ENCODE measurements at places on chromosomes 6 and 20.
A peak's percentile ranks its signal among the peaks of the same experiment; 100 is the strongest.

DNA sequence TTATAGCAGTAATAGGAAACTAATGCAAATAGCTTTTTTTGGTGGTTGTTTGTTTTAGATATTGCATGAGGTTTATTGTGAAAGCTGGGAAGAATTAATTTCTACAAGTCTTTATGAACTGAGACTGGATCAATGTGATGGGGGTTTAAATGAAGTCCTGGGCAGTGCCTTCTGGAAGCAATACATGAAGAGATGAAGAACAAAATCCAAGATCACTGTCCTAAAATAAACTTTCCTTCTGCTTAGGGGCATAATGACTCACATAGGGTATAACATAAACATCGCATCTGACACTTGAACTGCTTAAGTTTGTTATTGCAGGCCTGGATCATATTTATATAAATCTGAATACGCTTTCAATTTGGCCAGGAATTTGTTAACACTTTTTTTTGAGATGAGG is 20.9 kb upstream of the SHLD1 start:
- DNase-seq, result no peak

GRCh38 chr20:57710841-57711240 is 1.0 kb upstream of the PMEPA1 start:
- DNase-seq, result no peak

GRCh38 chr20:60299951-60300350 is 341.7 kb downstream of the CDH26 start:
- DNase-seq, result no peak

DNA sequence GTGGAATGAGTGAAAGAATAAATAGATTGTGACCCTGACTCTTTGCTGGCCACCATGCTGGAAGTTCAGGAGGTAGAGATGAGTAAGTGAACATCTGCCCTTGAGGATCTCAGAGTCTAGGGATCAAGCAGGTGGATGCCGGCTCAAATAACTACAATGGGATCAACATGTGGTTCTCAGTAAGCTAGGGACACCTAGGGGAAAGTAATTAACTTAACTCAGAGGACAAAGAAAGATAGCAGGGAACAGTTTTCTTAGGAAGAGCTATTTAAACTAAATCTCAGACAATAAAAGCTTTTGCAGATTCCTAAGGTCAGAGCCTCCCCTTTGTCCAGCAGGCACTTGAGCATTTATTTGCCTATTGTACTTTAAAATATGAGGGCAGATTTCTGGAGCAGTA is 29.1 kb downstream of the SLC13A3 start:
- no peak for DNase-seq

DNA sequence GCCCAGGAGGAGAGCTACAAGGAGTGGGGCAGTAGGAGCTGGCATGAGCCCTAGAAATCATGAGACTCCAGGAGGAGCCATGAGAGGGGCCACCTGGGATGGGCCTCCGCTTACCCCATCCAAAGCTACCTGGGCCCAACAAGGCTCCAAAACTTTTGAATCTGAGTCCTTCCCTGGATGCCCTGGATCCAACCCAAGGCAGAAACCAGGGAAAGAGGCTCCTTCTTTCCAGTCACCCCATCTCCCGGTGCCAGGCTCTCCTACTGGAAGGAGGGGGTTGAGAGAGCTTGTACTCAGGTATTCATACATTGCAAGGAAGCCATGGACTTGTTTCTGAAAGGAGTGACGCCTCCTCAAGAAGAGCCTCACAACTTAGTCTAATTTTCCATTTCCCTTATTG is 7.8 kb upstream of the SIRPG start:
- no peak for DNase-seq

DNA sequence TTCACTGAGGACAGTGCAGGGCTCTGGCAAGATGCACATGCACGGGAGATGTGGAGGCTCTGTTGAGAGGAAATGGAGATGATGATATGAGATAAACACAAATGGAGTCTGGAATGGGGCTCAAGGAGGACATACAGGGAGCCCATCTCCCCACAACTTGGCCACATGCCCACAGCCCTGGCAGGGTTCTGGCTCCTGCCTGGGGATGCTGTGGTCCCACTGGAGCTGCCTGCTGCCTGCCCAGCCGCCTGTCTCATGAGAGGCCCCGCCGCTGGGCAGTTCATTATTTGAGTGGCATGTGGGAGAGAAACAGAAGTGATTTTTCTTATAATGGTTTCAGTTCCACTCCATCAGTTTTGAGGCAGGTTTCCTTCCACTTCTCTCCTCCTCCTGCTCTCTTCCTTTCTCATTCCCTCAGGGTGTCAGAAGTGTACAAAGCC is 133.6 kb upstream of the TRAF3IP2 start:
- no peak for DNase-seq

GRCh38 chr6:42316981-42317380 is 99.3 kb upstream of the MRPS10 start:
- DNase-seq, result no peak

DNA sequence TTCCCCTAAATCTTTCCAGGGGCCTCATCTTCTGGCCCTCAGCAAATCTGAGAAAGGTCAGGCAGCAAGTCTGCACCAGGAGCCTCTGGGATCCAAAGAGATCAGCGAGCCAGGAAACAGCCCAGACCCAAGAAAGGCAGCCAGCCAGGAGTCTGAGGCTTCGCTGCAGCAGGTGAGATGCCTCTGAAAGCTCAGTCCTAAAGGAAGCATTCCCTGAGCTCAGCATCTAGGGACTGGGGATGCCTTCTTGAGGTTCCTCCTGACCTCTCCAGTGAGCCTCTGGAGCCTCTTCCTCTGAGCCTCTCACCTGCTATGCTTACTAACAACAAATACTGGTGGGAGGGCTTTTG is 118.8 kb upstream of the MAFB start:
- no peak for DNase-seq

DNA sequence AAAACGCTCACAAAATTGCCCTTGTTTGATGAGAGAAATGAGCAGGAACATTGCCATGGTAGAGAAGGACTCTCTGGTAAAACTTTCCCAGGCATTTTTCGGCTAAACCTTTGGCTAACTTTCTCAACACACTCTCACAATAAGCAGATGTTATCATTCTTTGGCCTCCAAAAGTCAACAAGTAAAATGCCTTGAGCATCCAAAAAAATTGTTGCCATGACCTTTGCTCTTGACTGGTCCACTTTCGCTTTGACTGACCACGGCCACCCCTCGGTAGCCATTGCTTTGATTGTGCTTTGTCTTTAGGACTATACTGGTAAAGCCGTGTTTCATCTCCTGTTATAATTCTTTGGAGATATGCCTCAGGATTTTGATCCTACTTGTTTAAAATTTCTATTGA is 41.1 kb upstream of the PREP start:
- peak; percentile 18 for DNase-seq

DNA sequence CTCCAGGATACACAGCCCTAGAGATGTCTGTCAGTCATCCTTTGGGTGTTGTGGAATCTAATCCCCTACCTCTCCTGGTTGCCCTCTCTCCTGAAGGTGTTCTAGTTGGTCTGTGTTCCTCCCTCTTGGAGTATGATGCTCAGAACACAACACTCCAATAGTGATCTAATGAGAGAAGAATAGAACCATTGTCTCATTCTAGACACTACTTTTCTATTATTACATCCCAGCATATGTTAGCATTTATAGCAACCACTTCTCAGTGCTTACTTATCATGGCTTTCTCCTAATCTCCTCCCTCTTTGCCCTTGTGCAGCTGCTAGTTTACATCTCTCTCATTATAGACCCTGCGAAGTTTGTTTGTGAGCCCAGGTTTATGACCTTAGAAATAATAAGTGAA is 109.0 kb downstream of the UNC5CL start:
- no peak for DNase-seq

DNA sequence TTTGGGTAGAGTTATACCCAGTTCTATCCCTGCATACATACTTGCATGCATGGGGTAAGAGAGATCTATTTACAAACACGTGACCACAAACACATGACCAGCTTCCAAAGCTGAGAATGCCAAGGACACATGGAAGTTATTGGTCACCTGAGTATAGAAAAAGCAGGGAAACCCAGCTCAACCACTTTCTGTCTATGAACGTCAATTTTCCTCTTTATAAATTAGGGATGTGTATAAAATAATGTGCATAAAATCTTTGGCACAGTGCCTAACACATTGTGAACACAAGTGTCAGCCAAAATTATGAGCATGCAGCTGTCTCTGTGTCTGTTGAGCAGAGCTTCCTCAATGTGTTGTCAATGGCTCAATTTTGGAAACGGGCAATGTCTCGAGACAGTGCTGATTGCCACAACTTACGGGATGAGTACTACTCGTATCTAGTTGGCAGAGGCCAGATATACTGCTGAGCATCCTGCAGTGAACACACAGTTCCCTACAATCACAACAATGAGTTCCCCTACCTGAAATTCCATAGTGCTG is 44.9 kb downstream of the TPD52L1 start:
- DNase-seq, result no peak

DNA sequence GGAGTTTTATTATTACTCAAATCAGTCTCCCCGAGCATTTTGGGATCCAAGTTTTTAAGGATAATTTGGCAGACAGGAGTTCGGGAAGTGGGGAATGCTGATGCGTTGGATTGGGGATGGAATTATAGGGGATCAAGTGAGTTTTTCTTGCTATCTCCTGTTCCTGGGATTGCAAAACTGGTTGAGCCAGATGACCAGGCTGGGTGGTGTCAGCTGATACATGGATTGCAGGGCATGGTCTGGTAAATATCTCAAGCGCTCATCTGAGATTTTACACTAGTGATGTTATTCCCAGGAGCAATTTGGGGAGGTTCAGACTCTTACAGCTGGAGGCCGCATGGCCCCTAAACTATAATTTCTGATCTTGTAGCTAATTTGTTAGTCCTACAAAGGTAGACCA is 54.7 kb downstream of the ENPP1 start:
- no peak for DNase-seq

DNA sequence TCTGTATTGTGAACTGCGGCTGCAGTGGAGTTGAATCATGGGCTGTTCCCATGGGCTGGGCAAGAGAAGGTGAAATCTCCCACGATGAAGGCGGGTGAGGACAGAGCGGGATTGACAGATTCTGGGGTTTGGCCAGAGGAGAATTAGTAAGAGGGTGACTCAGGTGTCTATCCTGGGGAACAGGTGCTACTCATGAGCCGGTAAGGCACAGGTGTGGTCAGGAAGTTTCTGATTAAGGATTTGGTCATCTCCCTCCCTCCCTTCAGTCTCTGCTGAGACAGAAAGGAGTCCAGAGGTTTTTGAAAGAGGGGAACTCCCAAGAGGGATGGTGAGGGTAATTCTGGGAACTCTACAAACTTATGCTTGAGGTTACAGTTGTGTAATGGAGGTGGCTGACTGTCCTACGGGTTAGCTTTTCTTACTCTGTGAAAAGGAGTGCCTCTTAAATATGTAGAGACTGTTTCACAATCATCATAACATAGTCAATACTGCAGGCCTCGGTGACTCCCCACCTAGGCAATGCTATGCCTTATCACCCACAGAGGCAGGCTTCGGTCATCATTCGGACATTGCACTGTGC is 31.5 kb downstream of the SERPINB1 start:
- DNase-seq, result peak; percentile 18

DNA sequence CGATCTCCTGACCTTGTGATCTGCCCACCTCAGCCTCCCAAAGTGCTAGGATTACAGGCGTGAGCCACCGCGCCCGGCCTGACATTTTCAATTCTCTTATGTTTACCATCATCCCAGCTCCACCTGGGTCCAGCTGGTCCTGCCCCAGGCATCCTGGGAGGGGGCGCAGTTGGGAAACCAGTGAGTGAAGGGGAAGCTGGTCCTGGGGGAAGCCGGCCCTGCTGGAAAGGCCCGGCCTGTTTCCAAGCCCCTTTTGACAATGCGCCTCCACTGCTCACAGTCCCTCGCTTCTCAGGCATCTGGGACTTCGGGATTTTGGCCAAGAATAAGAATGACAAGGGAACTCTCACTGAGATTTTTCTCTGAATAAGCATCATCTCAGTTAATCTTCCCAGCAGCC is 14.2 kb downstream of the SLC13A3 start:
- DNase-seq, result no peak

DNA sequence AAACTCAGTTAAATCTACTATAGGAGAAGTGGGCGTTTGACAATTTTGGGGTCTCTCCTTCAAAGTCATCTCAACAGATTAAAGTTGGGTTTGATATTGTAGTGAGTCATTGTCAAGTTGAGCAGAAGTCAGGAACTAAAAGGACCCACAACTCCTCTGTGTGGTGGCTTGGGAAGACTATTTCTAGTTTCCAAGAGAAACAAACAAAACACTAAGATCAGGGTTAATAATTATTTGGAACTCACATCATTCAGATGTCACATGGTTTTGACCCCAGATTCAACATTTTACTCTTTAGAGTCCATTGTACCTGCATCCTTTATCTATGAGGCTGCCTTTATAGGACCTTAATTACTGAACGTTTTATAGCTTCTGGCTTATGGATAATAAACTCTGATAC is 45.3 kb upstream of the TINAG start:
- no peak for DNase-seq

DNA sequence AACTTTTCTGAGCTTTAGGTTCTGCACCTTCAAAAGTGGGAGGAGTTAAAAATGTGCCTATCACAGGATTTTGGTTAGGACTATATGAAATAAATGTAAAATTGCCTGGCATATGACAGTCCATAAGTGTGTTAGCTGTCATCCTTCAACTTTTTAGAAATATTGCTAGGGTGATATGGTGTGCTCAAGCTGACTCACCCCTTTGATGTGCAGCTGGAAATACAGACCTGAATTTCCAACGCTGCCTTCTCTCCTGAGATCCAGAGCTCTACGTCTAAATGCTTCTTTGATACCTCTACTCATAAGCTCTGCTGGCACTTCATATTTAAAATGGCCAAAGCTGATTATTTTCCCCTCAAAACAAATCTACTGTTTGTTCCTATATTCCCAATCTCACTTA is 2.7 kb downstream of the SLC35B3 start:
- DNase-seq, result no peak

DNA sequence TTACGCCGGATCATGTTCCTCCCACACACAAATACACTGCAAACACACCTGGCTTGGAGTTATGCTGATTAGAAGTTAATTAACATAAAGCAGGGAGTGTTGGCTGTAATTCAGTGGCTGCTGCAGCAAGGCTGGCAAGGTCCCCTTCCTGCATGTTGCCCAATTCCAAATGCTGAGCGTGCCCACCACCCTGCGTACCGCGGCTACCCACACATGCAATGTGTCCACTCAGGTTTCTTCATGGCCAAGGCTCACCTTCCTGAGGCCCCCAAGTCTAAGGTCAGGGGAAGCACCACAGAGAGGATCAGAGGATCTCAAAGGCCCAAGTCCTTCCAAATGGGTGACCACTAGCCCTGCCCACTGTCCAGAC is 11.6 kb upstream of the PRND start:
- no peak for DNase-seq

Data from AG10803 (cell line).